ENCODE measurements at places on chromosomes 4 and X.

DNA sequence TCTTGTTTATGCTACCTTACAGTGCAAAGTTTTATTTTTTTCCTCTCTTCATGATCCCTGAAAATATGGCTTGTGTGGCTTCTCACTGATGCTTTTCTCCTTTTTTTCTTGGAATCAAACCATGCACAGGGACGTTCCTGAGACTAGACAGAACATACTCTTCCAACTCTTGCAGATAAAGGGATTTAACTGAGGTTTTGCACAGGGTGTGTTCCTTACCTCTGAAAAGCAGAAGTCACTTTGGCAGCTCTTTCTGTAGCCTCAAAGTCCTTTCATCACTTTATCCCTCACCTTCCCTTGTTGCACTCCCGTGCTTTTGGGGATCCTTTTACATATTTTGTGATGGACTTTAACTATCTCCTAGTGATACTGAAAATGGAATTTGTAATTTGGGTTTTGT lies 300.1 kb downstream of the SPRY1 start:
- no peak for DNase-seq

DNA sequence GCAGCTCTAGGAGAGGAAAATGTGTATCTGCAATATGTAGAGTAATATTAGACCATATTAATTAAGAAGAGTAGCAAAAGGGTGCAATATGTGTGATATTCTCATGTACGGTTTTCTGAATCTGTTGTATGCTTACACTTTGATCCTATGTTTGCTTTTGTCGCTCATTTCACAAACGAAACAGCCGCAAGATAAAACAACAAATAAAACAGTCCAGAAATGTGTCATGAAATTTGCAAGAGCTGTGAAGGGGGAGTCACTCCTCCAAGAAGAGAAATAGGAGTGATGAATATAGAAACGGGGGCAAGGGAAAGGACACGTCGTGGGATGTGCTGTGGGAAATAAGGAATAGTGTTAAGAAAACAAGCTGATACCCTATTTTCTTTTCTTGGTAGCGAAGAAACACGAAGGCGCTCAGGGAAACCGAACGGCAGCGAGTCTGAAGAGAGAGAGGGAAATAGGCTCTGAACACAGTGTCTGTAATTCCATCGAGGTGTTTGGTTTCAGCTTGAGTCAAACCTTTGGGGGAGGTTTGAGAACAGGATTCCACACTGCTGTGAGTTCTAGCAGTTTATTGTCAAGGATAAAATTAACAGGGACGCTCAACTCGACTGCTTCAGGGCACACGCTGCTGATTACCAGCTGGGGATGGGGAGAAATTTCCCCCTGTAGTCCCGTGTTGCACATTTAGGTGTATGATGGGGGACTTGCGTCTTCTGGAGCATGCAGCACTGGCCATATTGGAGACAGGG lies 595.6 kb upstream of the TENM3 start:
- DNase-seq, result no peak

GRCh38 chr4:113979148-113979904 lies at the start of gene ARSJ:
Gene ARSJ, minus strand, starts transcription at chr4:113979647. Its CDS starts 813 bp downstream, at chr4:113978834.
- peak; percentile 16 for DNase-seq

GRCh38 chrX:9357518-9358114 lies 107.2 kb upstream of the TBL1X start:
- DNase-seq, result no peak

- DNase-seq, result no peak
Observed at GRCh38 chr4:110793381-110793801, 170.5 kb upstream of the PITX2 start.

GRCh38 chr4:75327804-75328512 lies 186.2 kb downstream of the RCHY1 start:
- DNase-seq, result no peak

- DNase-seq, result no peak
Observed at GRCh38 chrX:95330292-95330691, 1354.3 kb upstream of the DIAPH2 start.

GRCh38 chr4:144820728-144821085 lies 174.8 kb downstream of the HHIP start:
- no peak for DNase-seq

- DNase-seq, result no peak
Observed at GRCh38 chr4:186566068-186566467, 10.7 kb upstream of the MTNR1A start.

GRCh38 chr4:66429276-66429675 lies 759.0 kb upstream of the EPHA5 start:
- no peak for DNase-seq

DNA sequence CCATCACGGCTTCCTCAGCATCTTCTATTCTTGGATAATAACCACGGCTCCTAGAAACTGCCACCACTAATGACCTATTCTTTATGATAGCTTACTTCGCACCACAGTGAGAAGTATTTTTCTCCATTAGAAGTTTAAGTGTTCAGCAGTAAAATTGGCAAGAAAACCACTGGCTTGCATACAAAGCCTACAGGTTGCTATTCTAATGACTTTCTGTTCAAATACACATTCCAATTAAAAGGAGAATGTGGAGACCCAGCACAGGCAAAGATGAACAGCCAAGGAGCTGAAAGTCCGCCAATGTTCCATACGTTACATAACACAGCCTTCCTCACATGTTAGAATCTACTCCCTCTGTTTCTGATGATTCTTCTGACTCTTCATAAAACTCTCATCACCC lies 875.0 kb upstream of the PRKX start:
- DNase-seq, result no peak

GRCh38 chr4:6423575-6423974 lies 48.8 kb downstream of the PPP2R2C start:
- DNase-seq, result no peak

DNA sequence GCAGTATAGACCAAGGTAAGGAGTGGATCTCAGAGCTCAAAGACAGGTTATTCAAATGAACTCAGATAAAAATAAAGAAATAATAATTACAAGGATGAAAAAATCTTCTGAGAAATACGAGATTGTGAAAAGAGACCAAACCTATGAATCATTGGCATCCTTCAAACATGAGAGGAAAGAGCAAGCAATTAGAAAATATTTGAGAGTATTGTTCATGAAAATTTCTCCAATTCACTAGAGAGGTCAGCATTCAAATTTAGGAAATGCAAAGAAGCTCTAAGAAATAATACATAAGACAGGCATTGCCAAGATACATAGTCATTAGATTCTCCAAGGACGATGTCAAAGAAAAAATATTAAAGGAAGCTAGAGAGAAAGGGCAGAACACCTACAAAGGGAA lies 93.5 kb upstream of the GALNTL6 start:
- DNase-seq, result no peak

DNA sequence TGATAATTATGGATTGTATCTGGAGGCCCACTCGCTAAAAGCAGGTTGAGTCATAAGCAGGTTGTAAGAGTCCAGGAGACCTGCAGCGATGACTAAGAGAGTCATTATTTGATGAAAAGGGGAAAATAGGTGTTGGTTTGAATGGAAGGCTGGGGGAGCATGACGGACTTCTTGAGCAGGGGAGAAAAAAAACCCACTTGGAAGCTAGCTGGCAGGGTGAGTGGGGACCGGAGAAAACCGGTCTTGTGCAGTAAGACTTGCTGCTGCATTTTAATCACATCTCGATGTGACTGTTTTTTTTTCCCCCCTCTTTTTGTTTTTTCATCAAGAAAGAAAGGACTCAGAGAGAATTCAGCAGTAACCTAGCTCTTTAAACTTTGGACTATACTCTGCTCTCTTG lies 90.0 kb downstream of the IGSF1 start:
- DNase-seq, result no peak

GRCh38 chr4:112978691-112979472 lies 70.6 kb upstream of the ANK2 start:
- DNase-seq, result no peak

GRCh38 chr4:99411041-99411440 lies 24.1 kb downstream of the ADH7 start:
- no peak for DNase-seq

DNA sequence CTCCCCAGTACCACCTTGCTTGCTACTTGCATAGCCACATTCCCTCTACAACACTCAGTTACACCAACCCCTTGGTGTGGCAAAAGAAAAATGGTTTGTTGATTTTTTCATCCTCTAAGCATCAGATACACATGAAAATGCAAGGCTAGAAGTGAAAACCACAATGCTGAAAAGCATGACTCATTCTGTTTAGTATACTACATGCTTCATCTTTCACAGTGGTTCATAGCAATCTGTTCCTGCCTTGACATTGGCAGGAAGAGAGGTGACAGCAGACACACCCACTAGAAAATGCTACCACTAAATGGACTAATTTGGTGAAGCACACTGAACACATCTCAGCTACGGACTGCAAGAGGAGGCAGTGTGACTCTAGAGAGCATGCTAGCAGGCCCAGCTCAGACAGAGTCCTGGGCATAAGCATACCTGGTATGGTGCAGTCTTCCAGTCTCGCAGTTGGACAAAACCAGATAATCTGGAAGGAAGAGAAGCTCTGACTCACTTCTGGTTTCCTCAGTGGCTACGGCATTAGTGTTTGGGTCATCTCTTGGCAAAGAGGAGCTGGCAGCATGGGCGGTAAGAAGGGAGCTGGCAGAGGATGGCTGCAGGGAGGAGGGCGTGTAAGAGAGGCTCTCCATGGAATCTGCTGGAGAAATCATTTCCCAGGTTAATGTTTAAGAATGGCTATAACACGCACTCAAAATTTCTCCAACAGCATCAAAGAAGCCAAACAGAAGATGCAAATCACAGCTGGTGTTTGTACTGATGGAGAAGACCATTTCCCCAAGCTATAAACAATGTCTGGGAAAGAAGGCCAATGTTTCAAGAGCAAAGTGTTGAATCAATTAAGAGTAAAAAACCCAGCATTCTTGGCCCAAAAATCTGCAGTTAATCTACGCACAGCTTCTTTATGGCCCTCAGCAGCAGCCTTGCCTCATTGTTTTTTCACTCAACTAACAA lies 37.8 kb downstream of the GAB3 start:
- no peak for DNase-seq

DNA sequence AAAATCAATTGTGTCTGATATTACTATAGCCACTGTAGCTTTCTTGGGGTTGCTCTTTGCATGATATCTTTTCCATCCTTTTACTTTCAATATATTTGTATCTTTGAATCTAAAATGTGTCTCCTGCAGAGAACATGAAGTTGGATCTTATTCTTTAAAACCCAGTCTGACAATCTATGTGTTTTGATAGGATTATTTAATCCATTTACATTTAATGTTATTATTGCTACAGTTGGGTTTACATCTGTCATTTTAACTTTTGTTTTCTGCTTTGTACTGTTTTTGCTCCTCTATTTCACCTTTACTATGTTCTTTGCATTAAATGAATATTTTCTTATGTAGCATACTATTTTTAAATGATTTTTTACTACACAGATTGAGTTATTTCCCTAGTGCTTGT lies 230.9 kb downstream of the ANTXR2 start:
- no peak for DNase-seq

DNA sequence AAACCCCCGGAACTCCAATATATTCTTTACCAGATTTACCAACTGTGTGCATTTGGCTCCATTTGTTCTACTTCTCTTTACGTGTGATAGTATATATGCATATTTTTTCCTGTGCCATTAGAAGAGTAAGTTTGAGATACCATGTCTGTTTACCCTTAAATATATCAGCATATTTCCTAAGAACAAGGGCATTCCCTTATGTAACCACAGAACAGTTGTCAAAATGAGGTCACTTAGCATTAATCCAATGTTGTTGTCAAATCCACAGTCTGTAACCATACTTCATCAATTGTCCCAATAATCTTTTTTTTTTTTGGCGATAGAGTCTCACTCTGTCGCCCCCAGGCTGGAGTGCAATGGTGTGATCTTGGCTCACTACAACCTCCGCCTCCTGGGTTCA lies 55.2 kb downstream of the TBC1D14 start:
- DNase-seq, result no peak

DNA sequence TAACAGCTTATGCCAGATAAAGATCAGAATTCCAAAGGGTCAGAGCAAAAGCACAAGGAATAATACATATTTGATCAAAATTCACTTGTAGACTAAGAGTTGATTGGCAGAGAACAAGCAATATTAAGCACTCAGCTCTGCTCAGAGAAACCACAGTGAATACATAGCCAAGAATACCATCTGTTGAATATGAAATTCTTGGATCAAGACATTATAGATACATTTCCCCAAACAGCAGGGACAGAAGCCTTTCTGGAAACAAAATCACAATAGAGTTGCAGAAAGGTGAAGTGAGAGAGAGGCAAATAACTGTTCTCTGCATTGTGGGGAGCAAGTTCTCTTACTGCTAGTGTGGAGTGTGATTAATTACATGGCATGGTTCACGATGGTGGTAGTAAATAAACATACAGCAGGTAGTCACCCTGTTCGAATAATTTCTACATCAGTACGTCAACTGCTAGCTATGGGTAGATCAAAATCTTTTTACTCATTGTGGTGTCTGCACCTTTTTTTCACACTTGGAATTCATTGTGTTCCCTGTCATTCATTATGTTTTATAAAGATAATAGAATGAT lies 366.7 kb downstream of the PCDH7 start:
- no peak for DNase-seq

DNA sequence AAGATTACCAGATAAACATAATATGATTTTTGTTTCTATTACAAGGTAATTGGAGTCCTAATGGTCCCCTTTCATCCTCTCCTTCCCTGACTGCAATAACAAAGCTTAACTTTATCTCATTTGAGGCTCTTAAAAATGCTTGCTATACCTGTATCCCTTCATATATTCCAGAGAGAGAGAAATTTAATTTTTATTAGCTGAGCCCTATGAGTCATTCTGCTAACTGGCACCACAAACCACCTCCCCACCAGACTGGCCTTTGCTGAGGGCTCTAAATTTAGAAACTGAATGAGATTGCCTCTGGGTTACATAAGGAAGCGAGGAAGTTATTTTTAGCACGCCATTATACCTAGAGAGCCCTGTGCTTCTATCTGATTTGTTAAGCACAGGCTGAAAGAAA lies 27.4 kb downstream of the CBLL2 start:
- no peak for DNase-seq

GRCh38 chrX:37349221-37350033 lies at the start of gene PRRG1:
Gene PRRG1, plus strand, starts transcription at chrX:37349364. Its CDS starts 56,886 bp downstream, at chrX:37406250.
- no peak for DNase-seq

GRCh38 chrX:10175319-10175871 lies 18.6 kb downstream of the CLCN4 start:
- no peak for DNase-seq

DNA sequence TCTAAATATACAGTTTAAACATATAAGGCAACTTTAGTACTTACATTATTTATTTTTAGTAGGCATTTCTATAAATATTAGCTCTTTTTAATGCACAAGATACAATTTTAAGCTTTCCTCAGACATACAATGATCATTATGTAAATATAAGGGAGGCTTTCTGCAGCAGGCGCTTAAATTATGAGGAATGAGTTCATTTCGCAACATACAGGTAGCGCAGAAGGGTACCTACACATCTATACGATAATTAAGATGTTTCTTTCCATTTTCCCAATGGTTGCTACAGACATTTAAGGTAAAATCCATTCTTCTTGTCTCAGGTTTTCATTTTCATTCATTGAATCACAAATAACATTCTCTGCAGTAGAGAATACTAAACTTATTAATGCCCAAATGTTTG lies 1.2 kb downstream of the AASDH start:
- DNase-seq, result no peak

Data from activated CD8-positive, alpha-beta memory T cell treated with anti-CD3 and anti-CD28 coated beads, Interleukin-2, amount 50 U/mL, for 4 hours (primary cell).